ENCODE measurements at places on chromosomes 12 and 14.

DNA sequence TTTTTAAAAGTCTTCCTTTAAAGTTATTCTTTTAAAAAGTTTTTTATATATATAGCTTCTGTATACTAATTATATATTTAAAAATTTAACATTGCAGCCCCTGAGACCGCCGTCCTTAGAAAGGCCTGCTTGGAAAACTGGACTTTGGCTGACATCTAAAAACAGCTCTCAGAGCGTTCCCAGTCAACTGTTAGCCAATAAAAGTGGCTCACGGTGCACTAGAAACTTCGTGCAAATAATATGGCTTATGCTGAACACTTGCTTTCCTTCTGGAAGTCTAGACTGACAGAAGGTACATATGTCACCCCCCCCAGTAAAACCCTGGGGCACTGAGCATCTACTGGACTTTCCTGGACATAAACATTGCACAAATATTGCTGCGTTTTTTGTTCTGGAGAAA is 115.0 kb downstream of the KIF21A start:
- no peak for DNase-seq

DNA sequence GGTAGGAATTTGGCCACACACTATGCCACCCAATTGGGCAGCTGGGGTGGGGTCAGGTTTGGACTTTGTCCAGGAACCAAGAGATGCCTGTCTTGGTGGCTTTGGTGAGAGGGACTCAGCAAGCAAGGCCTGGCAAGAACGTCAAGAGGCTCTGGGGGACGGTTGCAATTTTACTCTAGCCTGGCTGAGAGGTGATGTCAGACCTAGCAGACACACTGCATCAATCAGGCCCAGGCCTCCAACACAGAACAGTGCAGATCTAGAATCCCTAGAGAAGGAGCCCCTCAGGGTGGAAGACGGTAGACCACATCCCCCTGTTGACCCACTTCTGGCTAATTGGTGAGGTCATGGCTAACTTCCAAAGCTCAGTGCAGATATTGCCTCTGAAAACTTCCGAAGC is 1.6 kb upstream of the UNC119B start:
- DNase-seq = no peak

DNA sequence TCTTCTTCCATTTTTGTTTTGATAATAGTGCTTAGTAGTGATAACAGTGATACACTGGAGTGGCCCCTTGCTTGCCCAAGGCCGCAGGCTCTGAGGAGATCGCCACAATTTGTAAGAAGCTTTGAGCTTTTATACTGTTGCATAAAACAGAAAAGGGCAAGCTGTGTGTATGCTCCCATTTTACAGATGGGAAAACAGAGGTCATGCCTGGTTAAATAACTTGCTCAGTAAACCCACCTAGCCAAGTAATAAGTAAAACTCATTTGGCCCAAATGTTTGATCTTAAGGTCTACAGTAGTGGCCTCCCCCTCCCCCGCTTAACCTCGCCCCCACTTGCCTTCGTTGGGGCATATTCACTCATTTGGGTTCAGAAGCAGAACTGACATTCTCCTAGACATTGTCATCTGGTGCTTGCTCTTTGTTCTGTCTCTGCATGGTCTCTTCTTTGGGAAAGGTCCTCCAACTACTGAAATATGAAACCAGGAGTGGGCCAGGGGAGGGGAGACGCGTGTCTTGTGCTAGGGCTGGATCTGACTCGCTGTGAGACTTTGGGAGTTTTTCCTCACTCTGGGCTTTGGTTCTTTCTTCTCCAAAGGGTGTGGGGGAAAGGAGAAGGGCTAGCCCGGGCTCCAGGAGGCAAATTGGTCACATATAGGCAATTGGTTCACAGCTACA is 88.1 kb downstream of the PAPOLA start:
- no peak for DNase-seq

GRCh38 chr12:3160081-3160480 is 82.9 kb downstream of the TSPAN9 start:
- no peak for DNase-seq

DNA sequence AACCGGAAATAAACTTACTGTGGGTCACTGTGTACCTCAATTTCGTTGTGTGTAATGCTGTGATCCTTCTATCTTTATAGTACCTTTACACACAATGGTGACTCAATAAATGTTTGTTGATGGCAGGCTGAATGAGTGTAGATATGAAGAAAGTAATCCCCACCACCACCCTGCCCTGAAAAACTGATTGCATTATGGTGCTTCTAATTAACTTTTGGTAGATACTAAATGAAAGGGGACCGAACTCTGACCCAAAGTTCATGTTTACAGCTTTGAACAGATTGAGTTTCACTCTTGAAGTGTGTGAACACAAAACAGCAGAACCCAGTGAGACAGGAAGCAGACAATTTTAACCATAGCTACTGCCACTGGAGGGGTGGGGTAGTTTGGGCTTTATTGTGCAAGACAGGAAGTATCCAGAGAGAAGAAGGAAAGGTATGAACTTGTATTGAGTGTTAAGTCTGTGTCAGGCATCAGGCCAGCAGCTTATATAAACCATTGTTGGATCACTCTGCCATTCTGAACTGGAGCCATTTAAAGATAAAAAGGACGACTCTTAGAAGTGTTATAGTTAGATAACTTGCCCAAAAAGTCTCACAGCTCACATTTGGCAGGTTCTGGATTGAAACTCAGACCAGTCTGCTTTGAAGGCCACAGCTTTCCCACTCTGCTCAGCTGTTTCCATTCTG is 197.0 kb upstream of the AMIGO2 start:
- no peak for DNase-seq

GRCh38 chr12:113173081-113173698 is 12.1 kb downstream of the DDX54 start:
- DNase-seq = no peak

GRCh38 chr14:104294983-104295680 is 156.7 kb downstream of the KIF26A start:
- DNase-seq = no peak

DNA sequence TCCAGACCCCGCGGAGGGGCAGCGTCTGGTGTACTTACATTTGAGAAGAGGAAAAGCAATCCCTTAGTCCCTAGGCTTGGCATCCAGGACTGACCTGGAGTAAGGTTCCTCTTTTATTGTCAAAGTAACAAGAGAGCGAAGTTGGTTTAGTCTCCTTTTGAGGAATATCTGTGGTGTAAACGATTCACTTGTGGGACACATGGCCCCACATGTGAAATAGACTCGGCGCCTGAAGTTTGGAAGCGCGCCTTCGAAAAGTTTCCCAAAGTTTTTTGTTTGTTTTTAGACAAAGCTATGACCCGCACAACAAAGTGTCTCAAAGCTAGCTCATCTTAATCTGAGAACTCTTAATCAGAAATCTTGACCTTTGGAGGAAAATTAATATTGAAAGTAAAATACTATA is 744 bp downstream of the STYX start:
- DNase-seq = no peak

DNA sequence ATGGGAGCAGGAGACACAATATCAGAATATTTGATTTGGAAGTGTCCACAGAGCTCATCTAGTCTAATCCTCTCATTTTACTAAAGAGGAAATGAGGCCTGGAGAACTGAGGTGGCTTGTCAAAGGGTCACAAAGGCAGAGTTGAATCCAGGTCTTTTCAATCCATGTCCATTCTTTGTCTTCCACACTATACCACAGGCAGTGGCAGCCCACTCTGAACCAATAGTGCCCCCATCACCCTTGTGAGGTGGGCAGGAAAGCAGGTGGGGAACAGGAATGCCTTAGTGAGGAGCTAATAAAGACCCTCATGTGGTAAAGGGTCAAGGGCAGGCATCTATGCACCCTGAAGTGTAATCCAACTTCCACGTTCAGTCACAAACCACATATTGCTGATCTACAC is 134.8 kb upstream of the EGLN3 start:
- no peak for DNase-seq

DNA sequence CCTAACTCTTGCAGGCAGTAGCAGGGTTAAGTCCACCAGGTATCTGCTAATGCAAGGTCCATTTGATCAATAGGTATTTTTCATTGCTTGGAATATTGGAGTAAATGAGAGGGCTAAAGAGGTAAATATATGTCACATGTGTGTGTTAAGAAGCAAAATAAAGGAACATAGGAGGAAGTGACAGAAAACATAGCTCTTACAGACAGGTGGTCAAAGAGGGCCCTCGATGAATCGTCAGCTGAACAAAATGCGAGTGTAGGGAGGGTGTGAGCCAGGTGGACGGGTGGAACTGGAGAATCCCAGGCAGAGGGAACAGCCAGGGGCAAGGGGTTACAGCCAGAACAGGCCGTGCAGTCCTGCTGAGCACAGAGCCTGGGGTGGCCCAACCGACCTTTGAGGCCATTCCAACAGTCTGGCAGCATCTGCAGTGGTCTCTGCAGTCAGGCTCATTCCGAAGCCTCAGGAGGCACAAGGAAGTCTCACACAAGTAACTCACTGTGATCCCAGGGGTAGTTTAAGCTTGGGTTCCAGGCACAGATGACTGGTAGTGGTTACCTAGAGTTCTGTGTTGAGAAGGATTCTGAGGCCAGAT is 43.2 kb downstream of the CCDC88C start:
- no peak for DNase-seq

DNA sequence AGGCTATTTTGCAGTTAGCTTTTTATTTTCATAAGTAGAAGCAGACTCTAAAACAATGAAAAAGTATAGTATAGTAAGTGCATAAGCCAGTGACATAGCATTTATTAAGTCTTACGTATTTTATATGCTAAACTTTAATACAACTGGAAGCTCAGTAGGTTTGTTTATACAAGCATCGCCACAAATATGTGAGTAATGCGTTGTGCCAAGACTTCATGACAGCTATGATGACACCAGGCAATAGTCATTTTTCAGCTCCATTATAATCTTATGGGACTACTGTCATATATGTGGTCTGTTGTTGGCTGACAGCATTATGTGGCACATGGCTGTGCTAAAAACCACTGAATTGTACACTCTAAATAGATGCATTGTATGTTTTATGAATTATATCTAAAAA is 40.3 kb downstream of the SLC38A2 start:
- DNase-seq = no peak

DNA sequence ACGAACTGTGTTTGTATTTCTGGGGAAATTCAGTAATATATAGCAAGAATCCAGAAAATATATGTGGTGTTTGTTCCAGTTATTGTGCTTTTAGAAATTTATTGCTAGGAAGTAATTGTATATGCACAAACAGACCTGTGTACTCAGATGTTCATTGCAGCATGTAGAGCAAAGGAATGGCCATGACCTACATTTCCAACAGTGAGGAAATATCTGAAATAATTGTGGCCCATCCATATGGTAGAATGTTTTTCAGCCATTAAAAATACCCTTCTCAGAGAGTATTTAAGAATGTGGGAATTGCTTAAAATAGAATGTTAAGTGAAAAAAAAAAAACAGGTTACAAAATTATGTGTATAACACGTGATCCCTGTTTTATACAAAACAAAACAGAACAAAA is 77.3 kb downstream of the TMX1 start:
- no peak for DNase-seq

GRCh38 chr14:101588990-101589389 is 27.7 kb downstream of the DIO3 start:
- DNase-seq = no peak

- no peak for DNase-seq
Measured at GRCh38 chr12:115710104-115710564, 567.4 kb downstream of the MED13L start.

- no peak for DNase-seq
Measured at GRCh38 chr12:102427543-102427941, 52.8 kb downstream of the IGF1 start.

- no peak for DNase-seq
Measured at GRCh38 chr14:100680439-100681051, 46.1 kb upstream of the DLK1 start.

DNA sequence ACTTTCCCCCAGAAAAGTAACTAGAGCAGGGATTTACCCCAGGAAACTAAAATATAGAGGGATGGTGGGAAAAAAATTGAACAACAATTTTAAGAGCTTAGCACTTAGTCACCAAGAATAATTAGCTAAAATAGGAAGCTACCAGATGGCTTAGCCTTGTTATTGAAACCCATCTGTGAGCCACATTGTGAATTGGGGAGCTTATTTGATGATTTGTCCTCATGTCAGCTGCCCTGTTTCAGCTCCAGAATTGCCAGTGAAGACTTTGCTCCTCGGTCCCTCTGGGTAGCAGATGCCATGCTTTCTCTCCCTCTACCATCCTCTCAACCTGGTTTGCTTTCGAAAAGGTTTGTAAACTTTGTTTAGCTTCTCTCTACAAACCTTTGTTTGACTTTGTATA is 67.7 kb upstream of the PTHLH start:
- no peak for DNase-seq

GRCh38 chr12:10205220-10205807 is 7.4 kb upstream of the GABARAPL1 start:
- DNase-seq = no peak

DNA sequence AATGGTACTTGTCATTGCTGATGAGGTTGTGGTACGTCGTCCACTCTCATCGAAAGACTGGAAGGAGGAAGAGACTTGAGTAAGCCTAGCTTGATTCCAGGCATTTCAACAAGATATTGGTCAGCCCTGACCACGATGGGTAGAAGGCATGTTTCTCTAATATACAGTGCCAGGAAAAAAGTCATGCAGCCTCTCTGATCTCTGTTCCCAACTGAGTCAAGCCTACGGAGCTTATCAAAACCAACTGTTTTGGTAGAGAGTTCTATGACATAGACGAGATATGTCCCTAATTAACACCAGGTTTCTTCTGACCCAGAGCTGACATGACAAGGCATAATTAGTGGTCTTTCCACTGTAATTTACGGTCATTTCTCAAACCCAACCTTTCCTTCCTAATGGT is 58.5 kb downstream of the NIN start:
- DNase-seq = no peak

DNA sequence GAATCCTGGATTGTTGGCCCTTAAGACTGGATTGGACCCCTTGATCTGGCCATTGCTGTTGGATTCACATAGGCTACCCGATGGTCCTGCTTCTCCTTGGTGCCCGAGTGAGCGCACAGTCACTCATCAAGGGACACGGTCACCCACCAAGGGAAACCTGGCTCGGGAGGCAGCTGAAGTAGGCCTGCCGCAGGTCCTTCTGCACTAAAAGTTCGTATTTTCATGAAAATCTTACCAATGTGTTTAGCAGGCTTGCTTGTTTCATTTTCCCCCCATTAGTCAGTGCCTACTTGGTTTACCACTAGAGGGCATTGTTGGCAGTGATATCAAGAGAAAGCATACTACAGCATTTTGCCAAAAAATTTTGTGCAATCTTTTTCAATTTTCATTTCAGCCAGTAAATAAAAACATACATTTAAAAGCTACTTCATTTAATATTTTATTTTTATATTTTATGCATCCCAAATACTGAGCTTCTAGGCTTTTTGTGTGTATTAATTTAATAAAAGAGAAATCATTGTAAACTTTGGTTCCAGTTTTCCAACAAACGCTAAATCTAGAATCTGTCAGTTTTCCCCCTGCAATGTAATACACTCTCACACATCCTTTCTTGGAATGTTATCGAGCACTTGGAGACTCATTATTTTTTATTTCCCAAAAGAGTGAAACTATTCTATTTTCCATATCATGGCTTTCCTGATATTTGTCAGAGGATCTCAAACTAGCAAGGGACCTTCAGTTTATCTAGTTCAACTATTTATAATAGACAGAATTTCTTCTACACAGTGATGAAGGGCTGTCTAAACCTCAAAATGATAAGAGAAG is 116.7 kb downstream of the LMNTD1 start:
- DNase-seq = peak; percentile 42

All from H54 (cell line).